WTC11 (cell line): ENCODE measurements at places on chromosomes 3 and 15. TPM values are rescaled to one million over a fixed set of nuclear protein-coding genes. Genes with fewer than 3 reads are reported as not detected.
A peak's percentile ranks its signal among the peaks of the same experiment; 100 is the strongest.

The RARB gene
- 0.14 TPM in 1 of 3 replicates, not detected in the others for total RNA-seq

The SLC24A5 gene
- not detected in 3 replicates for total RNA-seq

The IGSF10 gene
- total RNA-seq = 0.60 to 0.70 TPM (median 0.66 TPM) in 3 replicates

The BTLA gene
- 0.14 to 0.37 TPM in 2 of 3 replicates, not detected in the other for total RNA-seq

DNA sequence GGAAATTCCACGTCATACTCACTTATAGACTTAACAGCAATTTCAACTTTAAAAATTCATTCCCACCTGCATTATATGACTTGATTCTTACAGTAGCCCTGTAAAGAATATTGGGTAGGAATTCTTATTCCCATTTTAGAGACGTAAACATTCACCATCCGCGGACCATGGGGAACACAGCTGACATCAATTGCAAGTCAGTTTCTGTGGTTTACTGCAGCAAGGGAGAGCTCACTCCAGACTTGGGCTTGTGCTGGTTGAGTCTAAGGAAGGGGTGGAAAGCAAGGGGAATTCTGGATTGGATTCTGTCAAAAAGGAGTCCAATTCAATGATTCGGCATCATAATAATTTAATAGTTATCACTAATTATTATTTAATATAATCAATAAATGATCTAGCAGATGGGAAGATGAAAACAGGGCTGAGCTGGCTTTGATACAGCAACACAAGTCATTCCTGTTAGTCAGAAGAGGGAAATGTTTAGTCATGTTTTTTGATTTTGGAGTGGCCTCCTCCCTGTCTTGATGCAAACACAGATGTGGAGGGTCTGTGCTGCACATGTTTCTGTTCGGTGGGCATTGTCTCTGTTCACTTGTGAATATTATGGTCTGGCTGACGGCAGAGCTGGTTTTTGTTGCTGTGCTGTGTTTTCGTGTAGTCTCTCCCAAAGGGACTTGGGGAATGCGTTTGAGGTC is 9.7 kb downstream of the LIPC start:
- H3K27me3 ChIP-seq = peaks cover 10% of the 10 kb centered on the region
- no peaks in the 10 kb centered on the region for H3K36me3 ChIP-seq
- no peak overlapping the region for H3K4me3 ChIP-seq
- H3K4me1 ChIP-seq = peaks cover 53% of the 10 kb centered on the region

DNA sequence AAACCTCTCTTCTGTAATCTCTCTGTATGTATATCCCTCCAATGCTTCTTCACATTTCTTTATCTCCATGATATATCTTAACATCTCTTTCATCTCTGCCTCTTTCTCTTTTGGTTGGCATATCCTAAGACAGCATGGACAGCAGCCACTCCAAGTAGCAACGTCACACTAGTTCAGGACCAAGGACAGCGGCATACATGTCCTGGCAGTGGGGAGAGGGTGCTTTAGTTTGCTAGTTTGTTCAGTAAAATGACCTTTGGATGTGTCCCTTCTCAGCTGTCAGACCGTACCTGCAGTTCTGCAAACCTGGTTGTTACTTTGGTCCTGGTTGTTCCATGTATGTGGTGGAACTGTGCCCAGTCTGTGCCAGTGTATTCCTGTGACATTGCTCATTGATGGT is 225.6 kb upstream of the ROPN1 start:
- H3K36me3 ChIP-seq = no peaks in the 10 kb centered on the region
- peak; percentile 73 for DNase-seq
- no peak overlapping the region for H3K4me3 ChIP-seq
- H3K27me3 ChIP-seq = peaks cover 1% of the 10 kb centered on the region

- no peaks in the 10 kb centered on the region for H3K36me3 ChIP-seq
- H3K27me3 ChIP-seq = peaks cover 3% of the 10 kb centered on the region
- H3K27ac ChIP-seq = no peak overlapping the region
- H3K4me3 ChIP-seq = no peak overlapping the region
- no peak for DNase-seq
- H3K4me1 ChIP-seq = no peaks in the 10 kb centered on the region
Observed at GRCh38 chr3:13080591-13080990, 7.4 kb upstream of the IQSEC1 start.

GRCh38 chr3:22908989-22909507 is 294.1 kb upstream of the UBE2E2 start:
- H3K27me3 ChIP-seq = no peaks in the 10 kb centered on the region
- no peak for DNase-seq
- no peak overlapping the region for H3K4me3 ChIP-seq
- H3K36me3 ChIP-seq = no peaks in the 10 kb centered on the region
